Stimulated activated CD4-positive, alpha-beta T cell treated with anti-CD3 and anti-CD28 coated beads, Interleukin-4, amount 100 ng/mL, for 24 hours (primary cell): ENCODE measurements at places on chromosomes 11 and 22.

GRCh38 chr11:1156506-1157340 lies 1.0 kb upstream of the MUC5AC start:
- DNase-seq = no peak

DNA sequence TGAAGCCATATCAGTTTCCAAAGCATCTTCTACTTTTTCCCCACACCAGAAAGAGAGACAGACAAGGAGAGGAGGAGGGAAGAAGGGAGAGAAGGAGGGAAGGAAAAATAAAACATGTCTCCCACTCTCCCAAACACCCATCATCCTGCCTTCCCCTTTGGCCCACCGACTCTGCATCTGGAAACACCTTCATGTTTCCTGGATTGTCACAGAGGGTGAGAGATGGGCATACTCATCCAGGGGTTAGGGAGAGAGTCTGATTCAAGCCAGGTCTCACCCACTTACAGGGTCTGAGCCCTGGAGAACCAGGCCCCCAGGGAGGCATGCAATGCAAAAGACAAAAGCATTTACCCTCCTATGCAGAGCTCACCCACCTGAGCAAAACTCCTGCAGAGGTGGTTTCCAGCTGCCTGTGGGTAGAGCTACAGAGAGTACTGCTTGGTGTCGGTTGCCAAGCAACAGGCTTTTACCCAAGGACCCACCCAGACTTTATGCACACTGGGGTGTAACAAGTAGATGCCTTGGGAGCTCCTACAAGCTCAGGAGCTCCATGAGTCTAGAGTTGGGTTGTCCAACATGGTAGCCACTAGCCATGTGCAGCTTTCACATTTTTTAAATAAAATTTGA lies 33.4 kb downstream of the MN1 start:
- DNase-seq = no peak

GRCh38 chr11:128342511-128343134 lies 244.7 kb downstream of the ETS1 start:
- peak; percentile 79 for DNase-seq

DNA sequence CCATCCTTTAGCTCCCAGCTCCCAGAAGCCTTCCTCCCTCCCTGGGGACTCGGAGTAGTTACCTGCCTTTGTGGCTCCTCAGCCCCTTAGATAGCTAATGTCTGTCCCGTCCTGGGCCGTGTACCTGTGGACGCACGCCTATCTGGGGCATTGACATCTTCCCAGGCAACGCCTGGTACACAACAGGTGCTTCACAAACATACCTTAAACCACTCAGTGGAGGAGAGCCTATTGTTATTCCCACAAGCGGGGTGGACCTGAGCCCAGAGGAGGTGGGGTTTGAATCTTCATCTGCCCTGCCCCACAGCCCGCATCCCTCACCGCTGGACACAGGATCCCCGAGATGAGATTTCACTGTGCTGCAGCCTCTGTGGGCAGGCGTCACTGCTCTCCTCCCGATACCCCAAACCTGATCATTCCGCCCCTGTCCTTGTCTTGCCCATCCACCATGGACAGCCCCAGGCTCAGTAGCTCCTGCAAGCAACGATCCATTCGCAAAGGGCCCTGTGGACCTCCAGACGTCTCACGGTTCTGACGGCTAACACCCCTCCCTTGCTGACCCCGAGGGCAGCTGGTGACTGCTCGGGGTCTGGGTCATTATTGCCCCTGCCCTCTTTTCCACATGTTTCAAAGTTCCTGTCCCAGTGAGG lies 73.8 kb upstream of the SHISAL1 start:
- DNase-seq = no peak

DNA sequence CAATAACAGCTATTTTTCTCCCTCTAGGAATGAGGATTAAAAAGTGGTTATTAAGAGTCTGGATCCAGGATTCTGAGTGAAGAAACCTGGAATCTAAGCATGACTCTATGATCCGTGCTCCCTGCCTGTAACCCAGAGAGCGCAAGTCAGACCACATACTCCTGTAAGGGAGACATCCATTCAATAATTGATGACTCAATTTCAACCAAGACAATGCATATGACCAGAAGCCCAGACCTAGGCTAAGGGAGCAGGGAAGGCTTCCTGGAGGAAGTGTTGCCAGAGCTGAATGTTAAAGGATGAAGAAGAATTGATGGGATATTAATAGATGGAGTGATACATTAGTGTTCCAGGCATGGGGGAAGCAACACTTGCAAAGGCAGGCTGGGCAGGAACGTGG lies 13.8 kb upstream of the PAMR1 start:
- no peak for DNase-seq

DNA sequence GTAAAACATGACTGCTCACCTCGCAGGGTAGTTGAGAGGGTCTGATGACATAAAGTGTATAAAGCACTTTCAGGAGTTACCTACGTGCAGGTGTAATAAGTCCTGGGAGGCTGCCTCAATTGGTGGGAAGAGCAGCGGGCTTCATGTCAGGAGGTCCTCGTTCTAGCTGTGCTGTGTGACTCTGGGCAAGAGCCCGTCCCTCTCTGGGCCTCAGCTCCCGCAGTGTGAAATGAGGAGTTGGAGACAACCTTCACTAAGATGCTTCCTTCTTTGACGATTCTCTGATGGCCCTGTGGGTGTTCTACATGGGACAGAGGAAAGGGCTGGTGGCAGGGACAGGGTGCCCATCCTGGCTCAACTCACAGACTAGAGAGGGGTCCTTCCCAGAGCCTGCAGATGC lies 57.8 kb downstream of the TP53I11 start:
- DNase-seq = no peak

- DNase-seq = no peak
Observed at GRCh38 chr11:113674397-113674685, 31.8 kb downstream of the TMPRSS5 start.

DNA sequence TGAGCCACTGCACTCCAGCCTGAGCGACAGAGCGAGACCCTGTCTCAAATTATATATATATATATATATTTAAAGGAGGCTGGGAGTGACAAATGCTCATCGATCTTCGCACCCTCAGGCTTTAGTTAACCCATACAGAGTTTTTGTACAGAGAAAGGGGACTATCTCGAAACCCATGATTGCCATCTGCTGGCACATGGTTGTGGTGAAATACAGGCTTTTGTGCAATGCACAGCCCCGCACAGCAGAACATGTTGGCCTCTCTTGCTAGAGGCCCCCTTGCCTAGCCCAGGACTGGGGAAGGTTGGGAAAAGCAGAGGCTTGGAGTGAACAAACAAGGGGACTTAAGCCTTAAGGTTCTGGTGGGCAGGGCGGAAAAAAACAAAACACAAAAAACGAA lies 3.6 kb downstream of the MYBPC3 start:
- no peak for DNase-seq

- DNase-seq = no peak
Observed at GRCh38 chr11:9208726-9209501, 56.2 kb downstream of the DENND5A start.

- no peak for DNase-seq
Observed at GRCh38 chr22:45865561-45866125, 111.3 kb downstream of the WNT7B start.

DNA sequence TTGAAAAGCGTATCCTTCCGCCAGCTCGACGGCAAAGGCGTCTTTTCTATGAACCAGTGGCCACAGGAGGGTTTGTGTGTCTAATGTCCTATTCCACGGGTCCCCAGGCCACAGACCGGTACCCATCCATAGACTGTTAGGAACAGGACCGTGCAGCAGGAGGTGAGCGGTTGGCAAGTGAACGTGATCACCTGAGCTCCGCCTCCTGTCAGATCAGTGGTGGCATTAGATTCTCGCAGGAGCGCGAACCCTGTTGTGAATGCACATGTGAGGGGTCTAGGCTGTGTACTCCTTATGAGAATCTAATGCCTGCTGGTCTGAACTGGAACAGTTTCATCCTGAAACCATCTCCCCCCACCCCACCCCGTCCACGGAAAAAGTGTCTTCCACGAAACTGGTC lies 62.7 kb upstream of the KCNQ1OT1 start:
- peak; percentile 0 for DNase-seq

DNA sequence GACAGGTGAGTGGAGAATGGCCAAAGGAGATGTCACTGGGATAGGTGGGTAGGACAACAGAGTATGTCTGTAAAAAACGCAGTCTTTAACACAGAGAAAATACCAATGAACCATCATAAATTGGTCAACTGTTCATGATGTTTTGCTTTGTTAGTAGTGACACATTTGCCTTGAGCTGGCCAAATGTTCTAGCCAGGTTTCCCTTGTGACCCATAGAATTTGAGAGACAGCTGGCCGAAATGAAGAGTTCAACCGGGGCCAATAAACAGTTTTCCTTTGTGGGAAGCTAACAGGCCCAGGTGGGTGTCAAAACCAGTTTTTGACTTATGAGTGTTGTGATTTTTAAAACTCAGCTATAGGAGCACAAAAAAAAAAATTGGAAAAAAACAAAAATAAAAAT lies 116.6 kb upstream of the BID start:
- no peak for DNase-seq

GRCh38 chr11:27300974-27301373 lies 62.0 kb downstream of the CCDC34 start:
- no peak for DNase-seq

GRCh38 chr11:34328632-34328910 lies 29.2 kb downstream of the ABTB2 start:
- DNase-seq = no peak
